Melanocyte of skin (primary cell): ENCODE measurements at places on chromosomes 13 and 19. TPM values are rescaled to one million over a fixed set of nuclear protein-coding genes. Genes with fewer than 3 reads are reported as not detected.

Gene P2RY11
- total RNA-seq: 1.4 and 4.0 TPM in 2 replicates

Gene HCST
- total RNA-seq: 1.00 TPM in 1 of 2 replicates, not detected in the other

Gene ERICH4
- not detected in 2 replicates for total RNA-seq

Gene UBE2L5
- total RNA-seq: not detected in 2 replicates

Gene ACTMAP
- total RNA-seq: 0.36 and 1.0 TPM in 2 replicates

Gene C19orf38
- total RNA-seq: 0.33 TPM in 1 of 2 replicates, not detected in the other

Gene PSG11
- not detected in 2 replicates for total RNA-seq
